ENCODE measurements at places on chromosomes 1 and 21.

GRCh38 chr1:66791621-66792610 is 9.2 kb downstream of the INSL5 start:
- no peak for DNase-seq

DNA sequence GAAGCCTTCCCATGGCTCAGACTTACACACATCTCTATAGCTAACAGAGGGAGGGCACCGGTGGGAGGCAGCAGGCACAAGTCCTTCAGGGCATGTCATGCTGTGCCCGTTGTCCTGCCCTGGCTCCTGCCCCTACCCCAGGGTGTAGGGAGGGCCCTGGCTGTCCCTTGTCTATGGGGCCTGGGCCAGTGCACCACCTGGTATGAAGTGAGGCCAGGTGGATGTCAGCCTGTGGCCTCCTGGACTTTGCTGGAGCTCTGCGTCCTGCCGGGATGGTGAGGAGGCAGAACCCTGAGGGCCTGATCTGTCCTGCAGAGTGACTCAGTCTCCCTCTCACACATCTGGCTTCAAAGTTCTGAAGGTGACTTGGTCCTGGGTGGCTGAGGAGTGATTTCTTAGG is 47.3 kb upstream of the GPR37L1 start:
- no peak for DNase-seq

DNA sequence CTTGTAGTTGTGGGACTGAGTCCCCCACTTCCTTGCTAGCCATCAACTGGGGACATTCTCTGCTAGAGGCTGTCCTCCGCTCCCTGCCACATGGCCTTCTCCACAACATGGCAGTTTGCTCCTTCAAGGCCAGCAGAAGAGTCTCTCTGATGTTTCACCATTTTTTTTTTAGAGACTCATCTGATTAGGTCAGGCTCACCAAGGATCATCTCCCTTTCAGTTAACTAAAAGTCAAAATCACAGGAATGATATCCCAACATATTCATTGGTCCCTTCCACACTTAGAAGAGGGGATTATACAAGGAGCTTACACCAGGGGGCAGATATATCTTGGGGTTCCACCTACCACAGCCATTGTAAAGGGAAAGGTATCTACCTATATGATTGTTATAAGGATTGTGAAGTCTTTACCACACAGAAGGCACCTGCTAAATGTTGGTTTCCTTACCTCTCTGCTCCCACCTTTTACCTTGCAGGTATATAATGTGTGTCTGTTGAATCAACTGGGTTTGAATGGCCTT is 23.3 kb downstream of the RIMKLA start:
- DNase-seq: no peak

DNA sequence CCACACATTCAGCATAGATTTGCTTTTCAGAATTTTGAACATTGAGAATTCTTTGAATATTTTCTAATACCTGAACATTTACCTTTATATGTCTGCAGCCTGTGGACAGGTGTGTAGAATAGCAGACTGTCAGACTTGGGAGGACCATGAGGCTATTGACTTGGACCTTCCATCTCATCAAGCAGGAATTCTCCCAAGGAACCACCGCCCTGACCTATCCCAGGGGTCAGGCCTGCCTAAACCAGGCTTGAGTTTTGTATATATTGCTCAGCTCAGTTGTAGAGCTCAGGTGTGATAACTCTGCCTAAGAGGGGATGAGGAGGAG is 53.2 kb downstream of the RUNX1 start:
- DNase-seq: no peak

DNA sequence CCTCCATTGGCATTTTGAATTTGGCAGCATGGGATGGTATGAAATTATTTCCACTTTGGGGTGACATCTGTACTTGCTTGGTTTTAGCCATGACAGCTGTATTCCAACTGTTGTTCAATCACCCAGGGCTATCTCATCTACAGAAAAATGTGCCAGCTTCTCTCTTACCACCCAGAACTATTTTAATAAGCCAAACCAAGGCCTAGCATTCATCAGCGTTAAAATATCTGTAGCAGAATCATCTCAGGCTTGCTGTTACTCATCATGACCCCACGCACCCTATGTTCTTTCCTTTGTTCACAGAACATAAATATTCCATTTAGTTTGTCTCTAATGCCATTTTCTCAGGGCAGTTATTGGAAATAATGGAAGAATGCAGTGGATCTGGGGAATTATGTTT is 49.8 kb downstream of the GIPC2 start:
- DNase-seq: peak; percentile 69

- no peak for DNase-seq
Observed at GRCh38 chr1:160101717-160102522, 3.5 kb upstream of the IGSF8 start.

GRCh38 chr1:76274718-76275117 is 200.2 kb downstream of the ST6GALNAC3 start:
- no peak for DNase-seq

DNA sequence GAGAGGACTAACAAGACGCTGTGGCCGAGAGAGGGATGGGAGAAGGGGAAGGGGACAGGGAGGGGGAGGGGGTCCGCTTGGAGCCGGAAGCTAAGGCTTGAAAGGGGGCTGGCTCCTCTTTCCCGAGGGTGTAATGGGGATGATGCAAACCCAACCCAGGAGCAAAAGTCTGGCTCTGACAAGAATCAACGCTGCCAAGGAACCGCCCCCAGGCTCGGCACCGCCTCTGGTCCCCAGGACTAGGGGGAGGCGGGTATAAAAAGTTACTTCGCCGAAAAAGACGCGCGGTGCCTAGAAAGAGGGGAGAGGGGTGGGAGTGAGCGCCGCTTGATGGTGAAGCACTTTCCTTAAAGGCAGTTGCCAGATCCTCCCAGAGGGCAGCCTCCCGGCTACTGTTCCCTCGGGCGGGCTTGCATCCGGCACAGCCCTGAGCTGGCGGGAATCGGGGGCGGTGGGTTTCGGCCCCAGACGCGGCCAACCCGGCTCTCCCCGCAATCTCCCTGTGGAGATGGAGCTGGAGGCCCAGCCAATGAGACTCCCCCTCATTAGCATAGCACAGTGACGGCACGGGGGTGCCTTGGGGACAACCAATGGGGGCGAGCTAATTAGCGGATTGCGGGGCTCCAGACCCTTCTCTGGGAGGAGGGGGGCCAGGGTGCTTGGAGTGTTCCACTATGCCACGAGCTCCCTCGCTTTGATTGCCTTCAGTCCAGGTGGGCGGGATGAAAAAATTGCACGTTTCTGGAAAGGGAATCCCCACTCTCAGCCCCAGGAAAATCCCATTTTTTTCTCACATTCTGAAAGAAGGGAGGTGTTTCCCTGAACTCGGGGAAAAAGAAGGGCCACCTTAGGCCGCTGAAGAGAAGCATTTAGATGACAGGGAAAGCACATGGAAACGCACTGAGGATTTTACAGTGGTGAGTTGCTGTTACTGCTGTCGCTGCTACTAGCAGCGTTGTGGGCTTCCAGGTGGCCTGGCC is at the start of gene KCNT2:
Gene KCNT2, minus strand, starts transcription at position 51 of the 980 bp plus-strand sequence. CDS start 131 bp downstream, outside the sequence.
- DNase-seq: no peak

DNA sequence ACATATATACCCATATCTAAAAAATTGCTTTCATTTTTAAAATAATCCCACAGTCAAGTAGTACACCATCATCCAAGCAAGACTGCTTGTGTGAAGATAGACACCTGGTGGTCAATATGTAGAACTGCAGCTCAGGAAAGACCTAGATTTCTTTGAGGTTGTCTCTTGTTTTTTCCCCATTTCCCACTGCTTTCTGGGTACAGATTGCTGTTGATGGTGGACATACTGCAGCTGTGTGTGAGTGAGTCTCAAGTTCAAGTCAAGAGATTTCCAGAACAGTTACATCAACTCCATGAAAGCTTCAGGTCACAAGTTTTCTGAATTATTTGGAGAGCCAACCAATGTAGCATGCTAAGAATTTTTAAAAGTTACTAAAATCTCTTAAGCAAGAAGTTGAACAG is 306.4 kb downstream of the DUSP10 start:
- peak; percentile 69 for DNase-seq

DNA sequence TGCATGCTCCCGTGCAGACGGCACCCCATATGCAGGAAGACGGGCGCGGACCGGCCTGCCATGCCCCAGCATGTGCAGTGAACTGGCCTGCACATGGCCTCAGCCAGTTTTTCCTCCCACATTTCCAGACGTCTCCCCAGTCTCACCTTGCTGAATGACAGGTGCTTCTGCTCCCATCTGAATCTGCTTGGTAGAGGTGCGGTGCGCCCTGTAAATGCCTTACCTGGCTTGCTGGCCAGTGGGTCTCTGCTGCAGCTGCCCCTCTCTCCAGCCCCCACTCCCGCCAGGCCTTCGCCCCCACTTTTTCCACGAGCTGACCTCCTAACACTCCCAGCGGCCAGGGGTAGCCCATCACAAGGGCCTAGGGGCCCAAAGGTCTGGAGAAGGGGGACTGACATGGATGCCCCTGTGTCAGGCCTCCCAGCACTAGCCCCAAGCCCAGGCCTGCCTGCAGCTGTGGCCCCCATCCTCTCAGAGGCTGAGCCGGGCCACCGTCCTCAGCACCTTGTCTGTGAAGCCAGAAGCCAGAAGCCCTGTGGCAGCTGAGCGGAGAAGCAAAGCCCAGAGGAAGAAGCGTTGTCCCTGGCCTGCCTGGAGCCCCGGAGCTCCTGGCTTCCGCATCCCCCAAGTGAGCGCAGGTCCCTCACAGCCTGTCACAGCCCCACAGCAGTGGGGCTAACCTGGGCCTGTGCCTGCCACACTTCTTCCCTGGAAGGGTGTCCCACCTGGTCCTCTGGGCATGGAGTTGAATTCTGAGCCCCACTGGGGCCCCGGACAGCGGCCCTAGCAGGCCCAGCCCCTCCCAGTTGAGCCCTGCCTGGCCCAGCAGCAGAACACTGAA is 3.7 kb upstream of the SLC19A1 start:
- no peak for DNase-seq

DNA sequence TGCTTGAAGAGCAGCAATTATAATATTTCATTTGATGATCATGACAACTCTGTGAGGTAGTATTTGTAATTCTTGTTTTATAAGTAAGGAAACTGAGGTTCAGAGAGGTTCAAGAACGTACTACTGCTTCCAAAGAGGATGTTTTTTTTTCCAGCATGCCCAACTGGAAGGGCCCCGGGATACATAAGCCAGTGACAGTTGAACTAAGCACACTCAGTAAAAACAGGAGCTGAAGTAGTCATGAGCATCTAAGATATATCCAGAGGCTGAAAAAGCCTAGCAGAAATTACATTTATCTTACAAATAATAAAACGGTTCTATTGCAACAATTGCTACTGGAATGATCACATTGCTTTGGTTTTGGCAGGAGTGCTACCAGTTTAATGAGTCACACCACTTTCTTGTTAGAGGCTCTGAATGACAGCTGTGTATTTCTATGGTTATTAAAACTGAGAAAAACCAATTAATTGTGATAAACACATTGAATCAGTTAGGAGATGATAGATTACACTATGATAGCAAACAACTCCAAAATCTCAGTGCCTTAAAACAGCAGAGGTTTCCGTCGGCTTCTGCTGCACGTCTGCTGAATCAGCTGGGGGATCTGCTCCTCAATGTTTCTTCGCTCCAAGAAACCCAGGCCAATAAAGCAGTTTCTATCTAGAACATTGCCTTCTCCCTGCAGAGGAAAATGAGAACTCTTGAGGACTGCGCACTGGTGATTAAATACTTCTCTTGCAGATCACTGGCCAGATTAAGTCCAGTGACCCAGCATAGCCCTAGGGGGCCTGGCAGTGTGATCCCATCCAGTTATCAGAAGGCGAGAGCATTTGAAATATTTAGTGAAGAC is 522.7 kb downstream of the PLPP3 start:
- no peak for DNase-seq

DNA sequence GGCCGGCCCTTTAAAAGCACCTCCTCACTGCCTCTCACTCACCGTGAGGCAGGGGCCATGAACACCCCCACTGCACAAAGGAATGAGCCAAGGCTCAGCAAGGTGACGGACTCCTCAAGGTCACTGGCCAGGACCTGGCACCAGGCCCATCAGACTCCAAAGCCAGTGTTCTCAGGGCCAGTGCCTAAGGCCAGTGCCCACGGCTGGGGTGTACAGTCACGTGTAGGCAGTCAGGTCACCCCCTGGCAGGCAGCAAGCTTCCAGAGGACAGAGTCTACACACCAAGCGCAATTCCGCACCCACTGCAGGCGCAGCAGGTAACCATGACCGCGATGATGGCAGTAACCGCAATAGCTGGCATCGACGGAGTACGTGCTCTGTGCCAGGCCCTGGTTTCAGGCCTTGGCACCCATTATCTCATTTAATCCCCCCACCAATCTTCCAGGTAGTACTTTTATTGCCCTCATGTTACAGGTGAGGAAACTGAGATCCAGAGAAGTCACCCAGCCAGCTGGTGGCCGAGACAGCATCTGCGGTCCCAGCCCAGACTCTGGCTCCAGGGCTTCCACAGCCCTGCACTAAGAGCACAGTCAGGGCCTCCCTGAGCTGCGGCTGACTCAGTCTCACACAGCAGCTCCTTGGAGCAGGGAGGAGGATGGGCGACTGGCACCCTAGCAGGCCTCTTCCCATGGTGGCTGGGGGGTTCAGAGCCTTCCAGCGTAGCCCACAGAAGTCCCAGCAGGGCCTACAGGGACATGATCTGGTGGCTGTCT is 27.0 kb downstream of the RAP1GAP start:
- DNase-seq: peak; percentile 58

- no peak for DNase-seq
Observed at GRCh38 chr1:1285611-1286311, 5.5 kb downstream of the SCNN1D start.

DNA sequence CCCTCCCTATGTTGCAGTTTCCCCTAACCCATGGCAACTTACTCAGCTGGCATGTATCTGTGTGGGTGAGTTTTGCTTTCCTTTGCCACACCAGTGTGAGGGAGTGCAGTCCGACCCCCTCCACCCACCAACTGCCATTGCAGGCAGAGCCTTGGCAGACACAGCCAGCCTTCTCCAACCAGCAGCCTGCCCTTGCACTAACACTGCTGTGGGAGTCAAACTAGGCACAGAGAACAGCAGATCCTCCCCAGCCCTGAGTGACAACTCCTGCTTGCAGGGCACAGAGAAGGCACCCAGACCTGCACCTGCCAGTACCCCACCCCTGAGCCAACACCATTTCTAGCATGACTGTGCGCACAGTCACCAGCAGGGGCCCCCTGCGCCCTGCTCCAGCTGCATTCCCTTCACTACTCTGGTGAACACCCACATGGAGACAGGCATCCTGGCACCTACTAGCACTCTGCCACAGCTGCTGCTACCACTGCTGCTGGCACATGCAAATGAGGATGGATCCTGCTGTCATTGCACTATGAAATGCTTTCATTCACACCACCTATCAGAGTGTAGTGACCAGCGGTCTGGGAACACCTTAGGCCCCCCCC is 98.4 kb downstream of the MAGI3 start:
- DNase-seq: no peak

GRCh38 chr21:17393413-17393812 is 119.4 kb upstream of the CXADR start:
- no peak for DNase-seq

GRCh38 chr1:6827630-6828165 is 42.4 kb downstream of the CAMTA1 start:
- DNase-seq: no peak

DNA sequence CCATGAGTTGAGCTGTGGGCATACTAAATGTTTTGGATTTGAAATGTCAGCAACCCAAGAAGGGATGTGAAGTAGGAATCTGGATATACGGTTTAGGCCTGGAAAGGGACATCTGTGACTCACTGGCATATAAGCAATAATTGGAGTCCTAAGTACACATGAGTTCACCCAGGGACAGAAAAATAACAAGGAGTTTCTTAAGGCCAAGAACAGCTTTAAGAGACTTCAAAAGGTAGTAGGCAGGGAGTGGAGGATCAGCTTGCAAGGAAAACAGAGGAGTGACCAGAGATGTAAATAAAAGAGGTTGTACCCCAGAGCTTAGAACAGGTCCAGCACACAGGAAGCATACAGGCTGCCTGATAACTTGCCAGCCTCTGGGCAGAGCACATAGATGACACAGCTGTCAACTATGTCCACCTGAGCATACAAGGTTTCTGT is 28.1 kb downstream of the TMEM50B start:
- peak; percentile 17 for DNase-seq

All from RCC 7860 (cell line).